K562 (cell line): ENCODE measurements at places on chromosomes 12 and 14. TPM values are rescaled to one million over a fixed set of nuclear protein-coding genes. Genes with fewer than 3 reads are reported as not detected.

DNA sequence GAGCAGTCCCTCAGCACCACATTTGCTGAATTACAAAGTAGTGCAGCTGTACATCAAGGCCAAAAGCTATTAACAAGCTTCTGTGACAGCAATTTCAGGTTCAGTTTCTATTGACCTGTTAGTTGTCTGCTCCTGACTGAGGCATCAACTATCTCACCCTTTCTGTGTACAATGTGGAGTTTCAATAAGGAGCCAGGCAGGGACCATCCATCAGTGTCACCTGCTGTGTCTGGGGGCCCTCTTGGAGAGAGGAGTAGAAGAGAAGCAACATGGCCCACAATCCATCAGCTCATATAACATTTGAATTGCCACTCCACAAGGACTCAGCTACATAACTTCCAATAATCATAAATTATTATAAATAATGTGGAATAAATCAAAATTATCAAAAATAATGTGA lies 72.3 kb upstream of the CCDC196 start:
- H3K36me3 ChIP-seq, result no peaks in the 10 kb centered on the region
- DNase-seq, result no peak
- no peak overlapping the region for H3K27ac ChIP-seq
- H3K4me1 ChIP-seq, result no peaks in the 10 kb centered on the region
- H3K27me3 ChIP-seq, result no peaks in the 10 kb centered on the region

GRCh38 chr14:105018414-105018813 lies 2.5 kb downstream of the CDCA4 start:
- no peak overlapping the region; the same call in 1 of the 2 replicates for H3K4me3 ChIP-seq
- H3K27ac ChIP-seq, result no peak overlapping the region
- peaks cover 27% of the 10 kb centered on the region; the same call in 2 of the 3 replicates for H3K36me3 ChIP-seq
- H3K27me3 ChIP-seq, result no peaks in the 10 kb centered on the region
- DNase-seq, result no peak
- peaks cover 37% of the 10 kb centered on the region for H3K4me1 ChIP-seq

GRCh38 chr12:96131230-96131788 lies 62.9 kb upstream of the ELK3 start:
- no peaks in the 10 kb centered on the region for H3K36me3 ChIP-seq
- no peak overlapping the region for H3K4me3 ChIP-seq
- H3K27ac ChIP-seq, result no peak overlapping the region
- DNase-seq, result no peak
- H3K4me1 ChIP-seq, result 0 out of 3 replicates have a peak, but pooled peaks cover 6% of the 10 kb centered on the region
- peaks cover 19% of the 10 kb centered on the region; the same call in 2 of the 3 replicates for H3K27me3 ChIP-seq

DNA sequence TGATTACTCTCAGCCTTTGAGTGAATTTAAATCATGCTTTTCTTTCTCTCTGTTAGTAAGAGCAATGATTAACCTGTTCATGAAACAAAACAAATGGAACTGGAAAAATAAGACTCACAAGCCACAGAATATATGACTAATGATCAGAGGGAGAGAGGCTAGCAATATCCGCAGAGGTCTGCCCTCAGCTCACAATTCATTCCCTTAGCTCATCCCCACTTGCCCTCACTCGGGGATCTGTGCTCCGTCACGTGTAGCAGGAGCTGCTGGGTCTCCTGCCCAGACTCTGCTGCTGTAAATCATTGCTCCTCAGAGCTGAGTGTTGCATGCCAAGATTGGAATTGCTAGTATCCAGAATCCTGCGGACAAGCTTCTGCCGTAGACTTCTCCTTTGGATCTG lies 53.1 kb upstream of the GNG2 start:
- H3K27ac ChIP-seq, result no peak overlapping the region
- no peaks in the 10 kb centered on the region for H3K27me3 ChIP-seq
- H3K36me3 ChIP-seq, result no peaks in the 10 kb centered on the region
- no peaks in the 10 kb centered on the region for H3K4me1 ChIP-seq
- no peak overlapping the region for H3K4me3 ChIP-seq
- no peak for DNase-seq

- peaks cover 4% of the 10 kb centered on the region; the same call in 1 of the 3 replicates for H3K4me1 ChIP-seq
- H3K36me3 ChIP-seq, result no peaks in the 10 kb centered on the region
- no peak for DNase-seq
Measured at GRCh38 chr12:48810903-48811431, 7.3 kb upstream of the CACNB3 start.

DNA sequence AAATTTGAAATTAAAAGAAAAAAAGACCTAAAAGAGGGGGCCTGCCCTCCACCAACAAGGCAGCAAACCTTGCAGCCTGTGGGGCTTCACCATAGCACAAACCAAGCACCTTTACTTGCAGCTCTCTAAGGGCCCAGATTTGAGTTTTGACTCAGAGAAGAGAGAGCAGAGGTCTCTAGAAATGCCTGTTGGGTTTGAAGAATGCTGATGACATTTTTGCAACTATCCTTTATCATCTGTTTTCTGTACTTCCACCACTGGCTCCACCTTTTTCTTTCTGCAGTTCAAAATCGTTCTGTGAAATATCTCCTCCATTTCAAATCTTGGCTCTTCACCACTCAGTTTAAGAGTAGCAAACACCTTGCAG lies 83.8 kb upstream of the HMGA2 start:
- H3K4me1 ChIP-seq, result peaks cover 13% of the 10 kb centered on the region
- no peaks in the 10 kb centered on the region for H3K36me3 ChIP-seq
- peak overlapping the region; percentile 46 for H3K4me3 ChIP-seq

- DNase-seq, result peak; percentile 24
- no peak overlapping the region for H3K27ac ChIP-seq
- no peak overlapping the region for H3K4me3 ChIP-seq
- H3K4me1 ChIP-seq, result no peaks in the 10 kb centered on the region; the same call in 2 of the 3 replicates
- no peaks in the 10 kb centered on the region for H3K36me3 ChIP-seq
Measured at GRCh38 chr12:51848841-51849735, 570 bp upstream of the FIGNL2 start.

- DNase-seq, result no peak
- H3K27me3 ChIP-seq, result peaks cover 24% of the 10 kb centered on the region
- H3K36me3 ChIP-seq, result no peaks in the 10 kb centered on the region
- H3K27ac ChIP-seq, result no peak overlapping the region
Measured at GRCh38 chr14:101060171-101060601, 156.7 kb upstream of the RTL1 start.

GRCh38 chr12:42946871-42947381 lies 357.4 kb upstream of the PRICKLE1 start:
- H3K36me3 ChIP-seq, result no peaks in the 10 kb centered on the region
- H3K27ac ChIP-seq, result no peak overlapping the region
- H3K27me3 ChIP-seq, result no peaks in the 10 kb centered on the region
- no peak for DNase-seq

GRCh38 chr14:104690861-104691455 lies 1.5 kb downstream of the INF2 start:
- H3K4me3 ChIP-seq, result no peak overlapping the region
- no peak overlapping the region for H3K27ac ChIP-seq
- H3K4me1 ChIP-seq, result peaks cover 5% of the 10 kb centered on the region; the same call in 2 of the 3 replicates
- no peaks in the 10 kb centered on the region for H3K27me3 ChIP-seq
- peaks cover 26% of the 10 kb centered on the region; the same call in 2 of the 3 replicates for H3K36me3 ChIP-seq
- no peak for DNase-seq

- no peak overlapping the region for H3K27ac ChIP-seq
- H3K4me3 ChIP-seq, result no peak overlapping the region
- no peak for DNase-seq
- H3K4me1 ChIP-seq, result no peaks in the 10 kb centered on the region
- no peaks in the 10 kb centered on the region for H3K36me3 ChIP-seq
Measured at GRCh38 chr14:97456462-97456861, 659.3 kb downstream of the VRK1 start.

DNA sequence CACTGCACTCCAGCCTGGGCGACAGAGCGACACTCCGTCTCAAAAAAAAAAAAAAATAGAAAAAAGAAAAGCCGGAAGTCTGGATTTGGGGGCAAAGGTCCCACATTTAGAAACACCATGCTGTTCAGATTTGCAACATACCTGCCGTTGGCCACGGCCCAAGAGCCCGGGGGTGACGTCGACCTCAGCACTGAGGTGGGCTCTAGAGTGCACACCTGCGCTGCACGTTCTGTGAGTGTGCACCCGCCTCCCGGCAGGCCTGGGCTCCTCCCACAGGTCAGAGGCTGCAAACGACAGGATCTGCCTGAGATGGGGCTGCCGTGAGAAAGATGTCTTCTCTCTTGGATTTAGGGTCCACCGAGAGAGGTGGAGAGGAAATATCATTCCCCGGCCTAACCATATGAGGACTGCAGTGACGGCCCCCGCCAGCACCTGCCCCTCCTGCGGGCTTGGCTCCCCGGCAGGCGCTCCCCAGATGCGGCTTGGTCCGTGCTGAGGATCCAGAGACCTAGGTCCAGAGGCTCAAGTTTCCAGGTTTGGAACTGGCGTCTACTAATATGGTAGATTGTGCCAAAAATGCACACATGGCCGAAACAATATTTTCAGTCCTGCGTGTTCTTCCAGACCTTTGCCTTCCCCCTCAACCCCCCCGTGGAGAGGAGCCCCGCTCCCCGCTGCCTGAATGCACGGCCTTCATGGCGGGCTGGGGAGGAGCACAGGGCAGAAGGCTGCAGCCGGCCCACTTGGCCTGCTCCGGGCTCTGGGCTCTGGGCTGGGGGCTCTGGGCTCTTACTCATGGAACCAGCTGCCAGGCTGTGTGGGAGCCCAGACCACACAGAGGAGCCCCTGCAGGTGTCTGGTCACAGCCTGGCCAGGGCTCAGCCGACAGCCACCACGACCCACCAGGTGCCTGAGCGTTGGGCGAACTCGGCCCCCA lies 58.8 kb upstream of the FBRSL1 start:
- H3K4me3 ChIP-seq, result no peak overlapping the region
- H3K4me1 ChIP-seq, result peaks cover 57% of the 10 kb centered on the region
- no peak overlapping the region for H3K27ac ChIP-seq
- H3K27me3 ChIP-seq, result peaks cover 48% of the 10 kb centered on the region
- no peak for DNase-seq

GRCh38 chr12:17020765-17021164 lies 414.8 kb upstream of the LMO3 start:
- H3K36me3 ChIP-seq, result no peaks in the 10 kb centered on the region
- H3K27ac ChIP-seq, result no peak overlapping the region
- no peak for DNase-seq
- H3K27me3 ChIP-seq, result no peaks in the 10 kb centered on the region
- no peak overlapping the region for H3K4me3 ChIP-seq

DNA sequence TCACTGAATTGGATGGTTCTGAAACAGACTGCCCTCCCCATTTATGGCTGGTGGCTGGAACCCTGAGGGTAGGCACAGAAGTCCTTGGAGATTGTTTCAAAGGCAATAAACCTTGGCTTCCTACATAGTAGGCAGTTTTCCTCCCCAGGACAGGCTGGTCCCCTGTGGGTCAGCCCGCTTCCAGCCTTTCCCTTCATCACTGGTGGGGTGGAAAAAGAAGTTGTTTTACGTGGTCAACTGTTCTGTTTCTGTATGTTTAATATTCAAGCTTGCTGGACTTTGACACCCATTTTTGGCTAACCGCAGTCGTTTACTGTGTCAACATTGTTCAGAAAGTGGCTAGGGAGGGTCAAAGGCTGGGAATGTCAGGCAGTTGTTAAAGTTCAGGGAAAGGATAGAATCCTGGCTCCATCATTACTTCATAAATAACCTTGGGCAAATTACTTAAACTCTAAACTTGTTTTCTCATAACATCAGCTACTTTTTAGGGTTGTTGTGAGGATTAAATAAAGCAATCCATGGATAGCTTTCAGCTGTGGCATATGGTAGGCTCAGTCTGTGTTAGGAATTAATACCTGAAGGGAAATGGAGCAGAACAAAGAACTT lies 2.4 kb downstream of the KLHDC2 start:
- H3K36me3 ChIP-seq, result peaks cover 7% of the 10 kb centered on the region; the same call in 2 of the 3 replicates
- peak overlapping the region; percentile 93 for H3K4me3 ChIP-seq
- peaks cover 20% of the 10 kb centered on the region; the same call in 2 of the 3 replicates for H3K4me1 ChIP-seq
- H3K27ac ChIP-seq, result peak overlapping the region; percentile 99

DNA sequence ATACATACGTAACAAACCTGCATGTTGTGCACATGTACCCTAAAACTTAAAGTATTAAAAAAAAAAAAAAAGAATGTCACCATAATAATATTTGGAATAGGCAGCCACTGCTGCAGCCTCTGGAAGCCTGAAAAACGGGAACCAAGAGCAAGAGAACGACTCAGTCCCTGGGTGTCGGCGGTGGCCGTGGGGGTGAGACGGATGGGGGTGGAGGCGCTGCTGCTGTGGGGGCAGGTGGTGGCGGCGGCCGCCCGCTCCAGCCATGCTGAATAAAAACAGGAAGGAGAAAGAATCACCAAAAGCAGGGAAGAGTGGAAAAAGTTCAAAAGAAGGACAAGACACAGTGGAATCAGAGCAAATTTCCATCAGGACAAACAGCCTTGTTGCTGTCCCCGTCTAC lies 46.9 kb downstream of the ZFYVE21 start:
- no peak for DNase-seq
- no peak overlapping the region for H3K4me3 ChIP-seq
- H3K27me3 ChIP-seq, result peaks cover 6% of the 10 kb centered on the region
- H3K27ac ChIP-seq, result no peak overlapping the region
- H3K4me1 ChIP-seq, result no peaks in the 10 kb centered on the region

GRCh38 chr12:18432206-18432605 lies 170.9 kb downstream of the PIK3C2G start:
- H3K36me3 ChIP-seq, result no peaks in the 10 kb centered on the region
- H3K27ac ChIP-seq, result no peak overlapping the region
- H3K4me1 ChIP-seq, result no peaks in the 10 kb centered on the region

DNA sequence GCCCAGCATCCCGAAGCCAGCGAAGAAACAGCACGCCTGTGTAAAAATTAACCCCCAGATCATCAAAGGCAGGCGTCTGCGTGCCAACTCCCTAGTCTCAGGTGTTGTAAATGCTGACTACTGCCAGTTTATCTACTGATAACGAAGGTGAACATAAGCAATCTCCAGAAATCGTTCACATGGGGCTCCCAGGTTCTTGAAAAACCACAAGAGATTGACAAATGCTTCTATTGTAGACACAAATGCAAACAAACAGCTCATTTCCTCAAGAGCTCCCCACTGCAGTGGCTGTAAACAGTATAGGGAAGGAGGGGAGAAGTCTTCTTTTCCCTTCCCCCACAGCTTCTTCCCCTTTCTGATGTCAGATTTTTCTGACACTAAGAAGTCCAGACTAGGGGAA lies 5.3 kb upstream of the PLEKHG3 start:
- peaks cover 20% of the 10 kb centered on the region for H3K27me3 ChIP-seq
- DNase-seq, result no peak
- no peak overlapping the region for H3K4me3 ChIP-seq
- no peaks in the 10 kb centered on the region for H3K36me3 ChIP-seq
- H3K27ac ChIP-seq, result no peak overlapping the region
- peaks cover 6% of the 10 kb centered on the region for H3K4me1 ChIP-seq

- no peak overlapping the region for H3K27ac ChIP-seq
- DNase-seq, result no peak
- no peaks in the 10 kb centered on the region for H3K4me1 ChIP-seq
- no peaks in the 10 kb centered on the region for H3K36me3 ChIP-seq
- H3K4me3 ChIP-seq, result no peak overlapping the region
- no peaks in the 10 kb centered on the region for H3K27me3 ChIP-seq
Measured at GRCh38 chr14:29709490-29709889, 218.2 kb downstream of the PRKD1 start.

- peaks cover 20% of the 10 kb centered on the region; the same call in 2 of the 3 replicates for H3K4me1 ChIP-seq
- H3K27ac ChIP-seq, result peak overlapping the region; percentile 93
- DNase-seq, result no peak
- H3K27me3 ChIP-seq, result no peaks in the 10 kb centered on the region
Measured at GRCh38 chr12:56221232-56221756, 428 bp downstream of the RNF41 start.

The DBX2 gene
- polyA plus RNA-seq, result not detected in 2 replicates

The FAM186B gene
- polyA plus RNA-seq, result 0.08 and 0.20 TPM in 2 replicates

The DACT1 gene
- polyA plus RNA-seq, result 0.20 and 0.29 TPM in 2 replicates

The GPRC5A gene
- polyA plus RNA-seq, result 0.04 TPM in 1 of 2 replicates, not detected in the other

The PTPRB gene
- 3.1 and 4.0 TPM in 2 replicates for polyA plus RNA-seq

The TMEM132D gene
- polyA plus RNA-seq, result not detected in 2 replicates

The GALNT9 gene
- polyA plus RNA-seq, result not detected in 2 replicates

The TTC7B gene
- polyA plus RNA-seq, result 34.3 and 37.1 TPM in 2 replicates

The SLC7A8 gene
- polyA plus RNA-seq, result 10.1 and 10.6 TPM in 2 replicates

The VDR gene
- polyA plus RNA-seq, result 1.8 and 2.0 TPM in 2 replicates
